ENCODE measurements at places on chromosomes 6 and 20.

DNA sequence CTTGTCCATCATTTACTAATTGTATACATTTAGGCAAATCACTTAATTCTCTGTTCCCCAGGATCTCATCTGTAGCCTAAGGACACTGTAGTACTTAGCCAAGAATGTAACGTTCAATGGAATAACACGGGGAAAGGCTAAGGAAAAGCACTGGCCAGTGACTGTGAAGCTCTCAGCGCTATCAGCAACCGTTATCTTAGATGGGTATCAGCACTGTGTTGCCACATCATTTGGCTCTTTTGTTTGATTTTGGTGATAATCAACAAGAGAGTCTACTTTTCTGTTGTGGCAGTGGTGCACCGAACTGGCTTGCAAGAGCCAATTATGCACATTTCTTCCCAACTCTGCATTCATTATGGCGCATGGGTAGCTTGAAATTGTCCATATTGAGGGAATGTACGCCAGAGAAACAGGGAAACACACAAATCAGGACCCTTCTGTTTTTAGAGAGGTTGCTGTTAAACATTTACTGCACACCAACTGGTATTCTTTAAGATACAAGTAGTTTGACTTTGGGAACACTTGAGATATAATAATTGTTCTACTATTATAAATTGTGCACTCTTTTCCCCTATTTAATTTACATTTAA is 93.7 kb upstream of the C6orf118 start:
- no peak for DNase-seq

- DNase-seq, result no peak
Measured at GRCh38 chr20:38300438-38300837, 3.5 kb upstream of the BPI start.

- peak; percentile 61 for DNase-seq
Measured at GRCh38 chr6:36599791-36600209, 5.6 kb downstream of the SRSF3 start.

- DNase-seq, result no peak
Measured at GRCh38 chr6:109222848-109223247, 127.5 kb downstream of the CEP57L1 start.

DNA sequence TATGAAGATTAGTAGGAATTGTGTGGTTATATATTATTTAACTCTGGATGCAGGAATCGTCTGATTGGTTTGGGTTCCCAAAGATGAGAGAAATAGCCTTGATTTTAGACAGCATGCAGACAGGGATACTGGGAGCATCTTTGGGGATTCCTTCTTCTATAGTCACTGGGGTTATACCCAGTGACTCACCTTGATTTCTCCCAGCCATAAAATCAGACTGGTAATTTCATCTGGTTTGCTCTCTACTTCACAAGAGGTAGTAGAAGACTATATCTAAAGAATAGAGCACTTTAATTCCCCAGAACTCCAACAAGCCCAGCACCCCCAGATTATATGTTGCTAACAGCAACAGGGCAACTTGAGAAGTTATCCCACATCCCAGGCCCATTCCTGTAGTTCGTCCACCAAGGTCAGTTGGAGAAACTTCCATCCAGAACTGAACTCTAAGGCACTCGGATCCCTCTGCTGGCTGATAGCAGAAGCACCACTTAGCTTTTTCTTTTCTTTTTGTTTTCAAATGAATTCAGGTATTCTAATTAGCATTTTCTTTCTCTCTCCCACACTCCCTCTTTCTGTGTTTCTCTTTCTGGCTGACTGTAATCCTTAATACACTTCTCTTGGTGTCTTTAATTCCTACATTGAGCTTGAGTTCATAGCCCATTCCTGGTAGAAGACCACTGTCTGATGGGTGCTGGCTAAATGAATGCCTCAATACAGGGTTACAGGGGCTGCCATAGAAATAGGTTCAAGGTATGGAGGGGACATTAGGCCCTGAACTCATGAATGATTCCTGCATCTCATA is 20.4 kb upstream of the EFHC1 start:
- DNase-seq, result peak; percentile 81
